Tibial nerve (tissue), 4 donors: ENCODE measurements at places on chromosomes 6 and 20. TPM values are rescaled to one million over a fixed set of nuclear protein-coding genes. Genes with fewer than 3 reads are reported as not detected.

DNA sequence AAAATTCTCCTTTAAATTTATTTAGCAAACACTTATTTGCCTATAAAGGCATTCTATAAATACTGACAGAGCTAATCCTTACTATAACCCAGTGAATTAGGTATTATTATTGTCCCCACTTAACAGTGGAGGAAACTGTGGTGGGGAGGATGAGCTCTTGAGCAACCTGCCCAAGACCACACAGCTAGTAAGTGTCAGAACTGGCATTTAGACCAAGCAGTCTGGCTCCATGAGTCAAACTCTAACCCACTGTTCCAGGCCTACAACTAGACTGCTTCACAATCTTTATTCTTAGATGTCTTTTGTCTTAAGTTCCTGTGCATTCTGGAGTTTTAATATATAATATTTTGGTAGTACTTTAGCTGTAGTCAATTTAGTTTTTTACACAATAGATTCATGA lies 530.8 kb downstream of the BCKDHB start:
- H3K4me3 ChIP-seq: no peak overlapping the region
- DNase-seq: no peak
- H3K27me3 ChIP-seq: no peaks in the 10 kb centered on the region
- H3K4me1 ChIP-seq: no peaks in the 10 kb centered on the region

DNA sequence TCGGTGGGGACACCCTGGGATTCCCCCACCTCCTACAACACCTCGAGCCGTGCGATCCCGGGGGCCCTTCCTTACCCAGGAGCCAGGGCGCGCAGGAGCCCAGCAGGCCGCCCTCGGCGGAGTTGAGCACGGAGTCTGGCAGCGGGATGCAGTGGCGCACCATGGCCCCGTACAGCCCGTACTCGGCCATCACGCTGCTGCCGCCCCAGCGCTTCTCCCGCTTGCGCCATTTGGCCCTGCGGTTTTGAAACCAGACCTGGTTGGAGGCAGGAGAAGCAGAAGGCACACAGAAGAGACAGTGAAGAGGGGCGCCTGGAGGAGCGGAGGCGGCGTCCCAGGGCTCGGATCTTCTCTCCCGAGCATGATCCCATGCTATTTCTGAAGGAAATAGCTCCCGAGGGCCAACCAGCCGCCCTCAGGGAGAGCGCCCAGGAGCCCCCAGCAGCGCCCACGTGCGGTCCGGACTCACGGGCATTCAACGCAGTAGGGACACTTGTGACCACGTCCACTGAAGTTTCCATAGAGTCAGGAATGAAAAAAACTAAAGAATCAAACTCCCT lies 4.3 kb downstream of the VSX1 start:
- DNase-seq: no peak
- no peak overlapping the region for H3K4me3 ChIP-seq
- peaks cover 96% of the 10 kb centered on the region for H3K27me3 ChIP-seq
- H3K27ac ChIP-seq: no peak overlapping the region

GRCh38 chr6:46509981-46510510 lies 18.8 kb upstream of the RCAN2 start:
- H3K27ac ChIP-seq: peak overlapping the region; percentile 75
- H3K36me3 ChIP-seq: no peaks in the 10 kb centered on the region
- no peak overlapping the region for H3K4me3 ChIP-seq
- peaks cover 37% of the 10 kb centered on the region for H3K4me1 ChIP-seq
- DNase-seq: no peak

DNA sequence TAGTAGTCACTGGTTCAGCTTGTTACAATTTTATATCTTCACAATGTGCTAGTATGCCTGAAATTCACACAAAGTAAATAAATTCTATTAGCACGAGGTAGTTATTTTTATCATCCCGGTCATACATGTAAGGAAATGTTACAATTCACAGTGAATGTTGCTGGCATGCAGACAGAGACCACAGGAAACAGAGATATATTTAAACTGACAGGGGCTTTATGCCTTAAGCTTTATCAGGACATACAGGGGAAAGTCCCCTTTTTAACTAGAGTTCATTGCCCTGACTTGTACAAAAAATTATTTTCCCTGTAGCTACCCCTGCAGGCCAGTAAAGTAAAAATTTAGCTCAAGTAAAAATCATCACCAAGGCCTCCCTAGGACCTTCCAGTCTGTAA lies 712.0 kb upstream of the NRSN1 start:
- H3K27ac ChIP-seq: no peak overlapping the region
- no peak for DNase-seq
- H3K4me1 ChIP-seq: no peaks in the 10 kb centered on the region
- no peaks in the 10 kb centered on the region for H3K27me3 ChIP-seq
- no peaks in the 10 kb centered on the region for H3K36me3 ChIP-seq

- no peak for DNase-seq
These were observed 87.4 kb downstream of the ARID1B start for GRCh38 chr6:156864557-156864956.

DNA sequence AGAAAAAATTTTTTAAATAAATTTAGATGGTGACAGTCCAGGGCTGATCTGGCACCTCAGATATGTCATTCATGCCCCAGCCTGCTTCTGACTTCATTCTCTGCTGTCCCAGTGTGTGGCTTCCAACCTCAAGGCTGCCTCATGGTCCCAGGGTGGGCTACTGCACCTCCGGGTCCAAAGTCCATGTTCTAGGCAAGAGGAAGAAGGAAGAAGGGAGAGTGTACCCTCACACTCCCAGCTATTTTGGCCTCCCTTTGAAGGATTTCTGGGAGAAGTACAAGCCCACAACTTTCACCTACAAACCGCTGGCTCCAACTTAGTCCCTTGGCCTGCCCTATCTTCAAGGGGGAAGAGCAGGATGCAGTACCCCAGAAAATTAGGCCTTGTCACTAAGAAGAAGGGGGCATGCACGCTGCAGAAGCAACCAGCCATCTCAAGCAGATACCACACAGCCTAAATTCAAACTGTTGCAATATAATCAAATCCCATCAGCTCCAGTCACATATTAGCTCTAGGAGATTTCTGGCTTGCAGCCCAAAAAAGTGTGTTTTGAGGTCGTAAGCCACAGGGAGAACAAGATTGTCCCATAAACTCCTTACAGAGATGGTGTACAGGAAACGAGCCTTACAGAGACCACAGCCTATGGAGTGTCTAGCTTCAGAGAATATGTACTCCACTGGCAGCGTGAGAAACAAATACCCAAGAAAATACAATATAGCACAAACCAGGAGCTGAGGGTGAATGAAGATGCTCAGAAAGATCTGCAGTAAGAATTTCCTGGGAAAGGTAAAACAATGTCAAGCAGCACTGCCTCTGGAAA lies 906 bp upstream of the BTN3A2 start:
- peak overlapping the region; percentile 79 for H3K27ac ChIP-seq
- H3K36me3 ChIP-seq: no peaks in the 10 kb centered on the region
- H3K4me1 ChIP-seq: peaks cover 26% of the 10 kb centered on the region
- peak overlapping the region; percentile 51 for H3K4me3 ChIP-seq

DNA sequence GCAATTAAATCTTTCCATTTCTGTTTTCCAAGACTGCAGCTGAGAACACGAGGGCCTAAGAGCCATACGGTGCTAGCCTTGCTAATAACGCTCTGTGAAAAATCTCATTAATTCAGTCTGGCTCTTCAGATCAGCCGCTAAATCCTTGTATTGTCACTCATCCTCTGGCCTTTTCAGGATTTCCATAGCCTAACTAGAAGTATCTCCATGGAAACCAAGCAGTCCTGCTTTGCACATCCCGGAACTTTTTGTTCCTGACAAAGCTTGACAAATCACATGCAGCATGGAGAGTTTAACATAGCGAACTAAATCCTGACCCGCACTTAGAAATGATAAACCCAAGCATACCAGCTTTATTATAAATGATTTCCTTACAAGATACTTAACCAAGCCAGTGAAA lies 383.7 kb downstream of the CD83 start:
- H3K27ac ChIP-seq: no peak overlapping the region
- H3K4me1 ChIP-seq: no peaks in the 10 kb centered on the region
- no peaks in the 10 kb centered on the region for H3K36me3 ChIP-seq

- H3K27ac ChIP-seq: no peak overlapping the region
- no peak for DNase-seq
- no peaks in the 10 kb centered on the region for H3K27me3 ChIP-seq
- no peaks in the 10 kb centered on the region for H3K4me1 ChIP-seq
- no peak overlapping the region for H3K4me3 ChIP-seq
- H3K36me3 ChIP-seq: peaks cover 9% of the 10 kb centered on the region
These were observed 51.9 kb upstream of the SAYSD1 start for GRCh38 chr6:39166912-39167290.

Gene TFAP2B
- not detected for total RNA-seq

GRCh38 chr20:4811661-4812181 lies 90.0 kb downstream of the PRND start:
- H3K27ac ChIP-seq: peak overlapping the region; percentile 83
- no peaks in the 10 kb centered on the region for H3K36me3 ChIP-seq

Gene DYNLT2
- 8.4 TPM for total RNA-seq

DNA sequence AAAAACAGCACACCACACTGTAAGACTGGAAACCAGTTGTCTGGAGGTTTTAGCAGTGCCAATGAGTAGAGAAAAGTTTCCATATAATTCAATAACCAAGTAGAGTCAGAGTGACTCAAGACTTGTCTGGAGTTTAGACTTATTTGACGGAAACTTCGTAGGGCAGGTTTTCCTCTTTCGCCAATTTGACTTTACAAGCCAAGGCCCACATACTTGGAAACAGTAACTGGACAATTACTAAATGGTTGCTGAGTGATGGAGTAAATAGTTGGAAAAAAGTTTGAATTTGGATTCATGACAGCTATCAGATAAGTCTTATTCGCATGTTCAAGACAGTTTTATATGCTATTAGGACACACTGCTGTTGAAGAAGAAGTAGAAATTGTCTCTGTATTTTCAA lies 48.1 kb upstream of the CTAGE9 start:
- H3K4me3 ChIP-seq: no peak overlapping the region
- no peaks in the 10 kb centered on the region for H3K36me3 ChIP-seq
- H3K4me1 ChIP-seq: no peaks in the 10 kb centered on the region
- H3K27me3 ChIP-seq: no peaks in the 10 kb centered on the region
- DNase-seq: no peak

Gene C6orf52
- total RNA-seq: not detected

Gene FKBP1C
- 1.5 TPM for total RNA-seq

DNA sequence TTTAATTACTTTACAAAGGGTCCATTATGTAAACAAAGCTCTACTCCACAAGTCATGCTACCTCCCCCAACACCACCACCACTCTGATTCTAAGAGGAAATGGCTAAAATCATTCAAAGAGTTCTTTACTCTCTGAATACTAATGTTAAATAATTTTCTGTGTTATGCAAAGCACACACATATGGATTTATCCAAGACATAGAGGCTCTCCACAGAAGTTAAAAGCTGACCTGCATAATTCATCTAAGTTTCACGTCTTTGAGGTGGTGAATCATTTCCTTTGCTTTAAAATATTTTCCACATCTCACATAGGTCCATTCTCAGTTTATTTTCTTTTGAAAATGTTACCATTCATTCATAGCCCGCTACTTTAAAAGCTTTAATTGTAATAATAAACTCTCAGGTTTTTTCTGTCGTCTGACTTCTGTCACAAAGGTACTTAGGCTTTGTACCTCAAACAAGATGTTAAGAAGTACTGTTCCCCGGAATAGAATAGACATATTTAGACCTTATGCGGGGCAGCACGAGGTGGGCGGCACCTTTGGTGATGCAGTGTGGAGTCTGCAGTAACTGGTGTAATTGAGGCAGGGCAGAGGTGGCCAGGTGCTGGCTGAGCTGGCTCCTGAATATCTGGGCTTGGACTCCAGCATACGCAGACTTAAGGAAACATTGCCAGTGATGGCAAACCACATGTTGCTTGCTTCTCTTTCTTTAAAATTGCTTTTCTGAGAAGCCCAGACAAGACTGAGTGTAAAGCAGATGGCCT lies 55.8 kb downstream of the KIF6 start:
- peaks cover 4% of the 10 kb centered on the region for H3K4me1 ChIP-seq
- no peak overlapping the region for H3K27ac ChIP-seq
- peaks cover 2% of the 10 kb centered on the region for H3K27me3 ChIP-seq
- DNase-seq: no peak
- H3K36me3 ChIP-seq: no peaks in the 10 kb centered on the region
- H3K4me3 ChIP-seq: no peak overlapping the region

DNA sequence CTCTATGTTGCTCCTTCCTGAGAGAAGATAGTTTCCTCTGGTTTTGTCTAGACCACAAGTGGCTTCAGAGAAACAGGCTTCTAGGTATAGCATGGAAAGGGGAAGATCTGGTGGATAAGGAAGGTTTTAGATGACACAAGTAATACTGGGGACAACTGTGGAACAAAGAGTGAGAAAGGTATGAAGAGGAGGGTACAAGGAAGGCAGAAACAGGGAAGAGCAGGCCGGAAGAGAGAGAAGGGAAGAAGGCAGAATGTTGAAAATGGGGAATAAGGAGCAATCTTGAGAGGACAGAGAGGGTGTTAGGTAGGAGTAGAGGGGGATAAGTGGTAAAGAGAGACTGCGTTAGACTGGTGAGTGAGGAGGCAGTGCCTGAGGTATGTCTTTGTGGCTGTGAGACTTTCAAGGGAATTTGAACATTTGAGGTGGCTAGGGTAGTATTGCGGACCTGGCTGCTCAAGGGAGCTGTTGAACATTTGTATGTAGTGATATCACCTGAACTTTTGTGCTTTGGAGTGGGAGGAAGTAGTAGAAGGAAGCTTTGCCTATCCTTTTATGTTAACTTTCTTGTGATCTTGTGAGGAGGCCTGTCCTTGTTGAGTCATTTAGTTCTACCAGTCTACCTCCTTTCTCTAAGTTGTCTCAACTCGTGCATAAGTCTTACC lies 69.5 kb downstream of the FOXO3 start:
- DNase-seq: no peak
- H3K27ac ChIP-seq: peak overlapping the region; percentile 29
- no peak overlapping the region for H3K4me3 ChIP-seq
- peaks cover 98% of the 10 kb centered on the region for H3K4me1 ChIP-seq

Gene PRL
- not detected for total RNA-seq

DNA sequence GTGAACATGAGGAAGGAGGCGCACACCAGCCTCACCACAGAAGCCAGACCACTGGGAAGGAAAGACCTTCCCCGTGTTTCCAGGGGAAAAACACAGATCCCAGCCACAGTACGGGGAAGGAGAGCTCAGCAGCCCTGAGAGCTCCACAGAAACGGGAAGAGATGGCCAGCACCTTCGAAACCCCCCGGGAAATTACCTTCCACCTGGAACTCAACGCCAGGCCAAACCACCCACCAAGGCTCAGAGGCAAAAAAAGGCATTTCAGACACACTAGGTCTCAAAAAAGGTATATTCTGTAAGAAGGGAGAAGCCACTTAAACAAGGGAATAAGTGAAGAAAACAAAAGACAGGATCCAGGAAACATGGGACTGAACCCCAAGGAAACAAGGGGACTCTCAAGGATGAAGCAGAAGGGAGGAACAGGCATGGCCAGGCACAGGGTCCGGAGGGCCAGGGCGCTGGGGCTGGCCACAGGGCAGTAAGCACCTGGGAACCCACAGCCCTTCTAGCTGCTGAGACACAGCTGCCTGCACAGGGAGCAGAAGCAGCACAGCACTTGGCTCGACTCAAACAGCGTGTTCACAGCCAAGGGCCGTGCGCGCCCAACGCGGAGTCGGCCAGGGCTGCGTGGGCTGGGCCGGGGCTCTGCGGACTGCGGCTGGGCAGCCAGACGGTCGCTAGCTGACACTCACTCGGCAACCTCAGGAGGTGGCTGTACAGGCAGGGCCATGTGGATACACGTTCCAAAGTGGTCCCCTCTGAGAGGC lies 44.6 kb downstream of the TAF4 start:
- H3K4me1 ChIP-seq: peaks cover 61% of the 10 kb centered on the region
- no peaks in the 10 kb centered on the region for H3K36me3 ChIP-seq
- peak; percentile 15 for DNase-seq
- no peak overlapping the region for H3K4me3 ChIP-seq
- no peaks in the 10 kb centered on the region for H3K27me3 ChIP-seq

Gene CFAP206
- total RNA-seq: not detected

Gene E2F1
- total RNA-seq: 1.3 TPM
